Stimulated activated CD4-positive, alpha-beta T cell treated with anti-CD3 and anti-CD28 coated beads, Interleukin-1b, Interleukin-23, amount 100 ng/mL, for 24 hours (primary cell): ENCODE measurements at places on chromosomes 4 and X.

DNA sequence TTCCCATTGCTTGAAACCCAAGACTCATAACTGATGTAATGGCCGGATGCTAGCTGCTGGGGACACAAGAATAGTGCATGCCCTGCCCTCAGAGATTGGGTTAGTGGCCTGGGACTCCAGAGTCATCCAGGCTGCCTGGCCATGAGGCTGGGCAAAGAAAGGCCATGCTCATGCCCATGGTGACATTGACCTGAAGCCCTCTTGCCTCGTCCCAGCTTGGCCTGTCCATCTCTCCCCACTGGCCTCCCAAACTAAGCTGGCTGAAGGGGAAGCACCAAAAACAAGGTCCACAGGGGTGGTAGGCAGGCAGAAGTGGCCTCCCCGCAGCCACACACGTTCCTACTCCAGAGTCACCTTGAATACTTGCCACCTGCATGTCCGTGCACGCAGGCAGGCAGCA, 141.8 kb downstream of the EVC2 start:
- no peak for DNase-seq

GRCh38 chr4:39660045-39660444, 21.4 kb upstream of the SMIM14 start:
- no peak for DNase-seq

DNA sequence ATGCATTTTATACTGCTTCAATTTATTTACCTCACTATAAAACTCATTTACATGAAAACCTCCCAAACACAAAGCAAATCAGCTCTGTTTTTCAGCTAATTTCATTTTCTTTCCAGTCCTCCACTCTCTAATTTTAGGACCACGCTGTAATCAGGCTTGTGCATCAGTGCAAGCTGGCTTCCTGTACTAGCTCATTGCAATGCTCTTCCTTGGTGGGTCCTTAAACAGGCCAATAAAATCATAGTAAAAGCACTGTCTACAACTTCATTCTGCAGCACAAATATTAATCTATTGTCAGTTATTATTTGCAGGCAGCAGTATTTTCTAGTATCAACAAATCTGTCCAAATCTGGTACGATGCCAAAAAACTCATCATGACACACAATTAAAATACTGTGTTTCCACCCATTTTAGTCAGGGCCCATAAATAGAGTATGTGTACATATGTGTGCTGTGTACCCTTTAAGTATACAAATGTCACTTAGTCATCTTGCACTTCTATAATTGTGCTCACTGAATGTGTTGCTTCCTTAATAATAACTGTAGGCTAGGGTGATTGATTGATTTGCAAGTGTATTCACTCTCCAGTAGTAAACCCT, 178.2 kb upstream of the HCCS start:
- no peak for DNase-seq

- no peak for DNase-seq
These were observed 453.3 kb upstream of the HS3ST1 start for GRCh38 chr4:11881947-11882346.

DNA sequence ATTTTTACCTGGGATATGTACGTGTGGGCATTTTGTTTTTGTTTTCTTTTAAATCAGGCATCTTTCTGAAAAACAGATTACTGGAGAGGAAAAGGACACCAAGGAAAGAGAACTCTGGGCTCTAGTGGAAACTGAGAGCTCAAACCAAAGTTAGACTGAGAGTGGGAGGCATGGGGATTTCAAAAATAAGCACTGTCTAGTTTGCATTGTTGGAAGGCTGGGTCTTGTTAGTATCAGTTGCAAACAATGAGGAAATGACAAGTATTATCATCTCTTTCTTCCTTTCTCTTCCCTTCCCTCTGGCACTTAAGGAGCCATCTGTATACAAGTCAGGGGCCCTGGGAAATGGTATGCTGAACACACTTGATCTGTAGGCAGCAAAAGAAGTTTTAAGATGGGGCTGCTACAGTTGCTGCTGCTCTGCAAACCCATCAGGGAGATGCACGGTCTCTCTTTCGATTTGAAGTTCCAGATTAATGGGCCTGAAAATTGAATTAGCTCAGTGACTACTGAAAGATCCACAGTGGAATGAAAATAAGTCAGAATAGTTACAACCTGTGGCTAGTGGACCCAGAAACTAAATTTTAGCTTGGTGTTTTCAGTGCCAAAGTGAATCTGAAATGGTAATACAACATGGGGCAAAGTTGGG, 48.0 kb upstream of the GRXCR1 start:
- no peak for DNase-seq

DNA sequence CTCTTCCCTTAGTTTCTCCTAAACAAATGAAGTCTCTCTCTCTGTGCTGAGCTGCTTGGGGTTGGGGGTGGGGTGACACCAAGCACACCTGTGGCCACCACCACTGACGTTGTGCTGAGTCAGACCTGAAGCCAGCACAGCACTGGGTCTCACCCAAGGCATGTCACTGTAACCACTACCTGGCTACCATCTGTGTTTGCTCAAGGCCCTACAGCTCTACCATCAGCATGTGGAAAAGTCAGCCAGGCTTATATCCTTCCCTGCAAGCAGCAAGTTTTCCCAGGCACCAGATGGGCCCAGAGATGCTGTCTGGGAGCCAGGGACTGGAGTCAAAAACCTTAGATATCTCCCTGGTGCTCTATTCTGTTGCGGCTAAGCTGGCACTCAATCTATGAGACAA, 6.9 kb downstream of the CXCL10 start:
- no peak for DNase-seq

DNA sequence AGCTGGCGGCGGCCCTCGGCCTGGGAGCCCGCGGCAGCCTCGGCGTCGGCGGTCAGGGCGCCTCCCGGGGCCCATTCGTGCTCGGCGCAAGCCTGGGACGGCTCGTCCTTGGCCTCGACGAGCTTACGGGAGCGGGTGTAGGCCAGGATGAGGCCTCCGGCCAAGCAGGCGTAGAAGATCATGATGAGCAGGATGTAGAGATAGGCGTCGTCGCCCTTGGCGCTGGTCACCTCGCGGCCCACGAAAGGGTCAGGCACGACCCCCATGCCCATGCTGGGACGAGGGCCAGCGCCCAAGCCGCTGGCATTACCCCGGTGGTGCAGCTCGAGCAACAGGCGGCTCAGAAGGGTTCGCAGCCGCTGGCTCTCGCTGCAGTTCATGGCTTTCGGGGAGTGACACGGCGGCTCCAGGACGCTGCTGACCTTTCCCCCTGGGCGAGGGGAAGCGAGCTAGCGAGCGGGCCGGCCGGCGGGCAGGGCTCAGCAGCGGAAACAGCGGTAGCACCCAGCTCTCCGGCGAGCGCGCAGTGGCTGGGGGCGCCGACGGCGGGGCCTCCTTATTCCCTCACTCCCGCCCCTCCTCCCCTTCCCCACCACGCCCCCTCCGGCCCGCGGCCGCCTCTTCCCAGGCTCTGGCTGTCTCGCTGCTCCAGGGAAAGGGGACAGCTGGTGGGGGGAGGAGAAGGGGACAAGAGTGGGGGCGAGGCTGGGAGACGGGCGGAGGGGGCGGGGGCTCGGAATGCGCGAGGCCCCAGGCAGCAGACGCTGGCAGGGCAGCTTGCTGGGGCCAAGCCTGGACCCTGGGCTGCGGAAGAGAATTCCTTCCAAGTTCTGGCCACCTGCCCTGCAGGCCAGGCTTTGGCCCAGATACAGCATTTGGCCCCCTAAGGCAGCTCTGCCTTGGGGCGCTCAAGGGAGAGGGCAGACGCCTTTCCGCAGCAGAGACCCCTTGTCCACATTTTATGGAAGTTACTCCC, at the start of gene KCNE5:
Gene KCNE5 (minus strand): TSS at position 532 of the 976 bp plus-strand sequence. CDS start 152 bp downstream, at position 380.
- DNase-seq, result no peak

- no peak for DNase-seq
These were observed at the start of gene ANOS1 for GRCh38 chrX:8731559-8732395. ANOS1 (minus strand) TSS chrX:8732137; CDS start chrX:8732036, 101 bp downstream.

DNA sequence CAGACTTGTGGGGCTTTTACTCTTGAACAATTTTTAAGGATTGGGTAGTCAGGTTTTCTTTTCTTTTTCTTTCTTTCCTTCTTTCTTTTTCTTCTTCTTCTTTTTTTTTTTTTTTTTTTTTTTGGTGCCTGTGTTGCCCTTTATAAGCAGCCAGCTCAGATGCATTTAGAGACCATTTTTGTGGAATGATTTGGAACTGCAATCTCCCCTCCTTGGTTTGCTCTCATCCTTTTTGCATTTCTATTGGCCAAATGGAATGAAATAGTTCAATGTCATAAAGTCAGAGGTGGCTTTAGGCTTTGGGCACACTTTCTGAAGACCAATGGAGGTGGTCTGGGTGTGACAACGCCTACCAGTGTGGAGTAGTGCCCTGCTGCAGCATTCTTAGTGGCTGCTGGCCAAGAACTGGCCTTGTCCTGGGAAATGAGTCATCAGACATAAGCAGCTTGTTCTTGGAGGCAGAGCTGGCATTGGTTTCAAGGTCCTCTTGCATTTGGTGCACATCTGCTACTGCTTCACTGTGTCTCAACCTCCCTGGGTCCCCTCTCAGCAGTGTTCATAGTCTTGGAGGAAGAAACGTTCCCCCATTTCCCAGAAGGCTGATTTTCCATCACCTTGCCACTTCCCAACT, 84.5 kb downstream of the CT47B1 start:
- DNase-seq, result no peak

DNA sequence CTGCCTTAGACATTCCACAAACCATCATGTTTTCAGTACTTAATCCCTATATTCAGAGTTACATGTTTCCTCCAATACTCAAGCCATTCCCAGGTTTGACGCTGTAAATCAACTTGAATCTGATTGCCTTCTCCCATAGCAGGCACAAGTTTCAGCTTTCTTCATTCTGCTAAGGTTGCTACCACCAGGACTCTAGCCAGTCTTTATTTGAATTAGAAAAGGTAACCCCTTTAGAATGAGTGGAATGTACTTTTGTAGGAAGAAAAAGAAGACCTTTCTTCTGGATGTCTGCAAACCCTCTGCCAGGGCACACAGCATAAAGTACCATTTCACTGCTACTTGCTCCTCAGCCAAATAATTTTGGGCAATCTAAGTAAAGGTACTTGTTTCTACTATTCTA, 10.7 kb upstream of the RBMXL3 start:
- DNase-seq, result no peak

DNA sequence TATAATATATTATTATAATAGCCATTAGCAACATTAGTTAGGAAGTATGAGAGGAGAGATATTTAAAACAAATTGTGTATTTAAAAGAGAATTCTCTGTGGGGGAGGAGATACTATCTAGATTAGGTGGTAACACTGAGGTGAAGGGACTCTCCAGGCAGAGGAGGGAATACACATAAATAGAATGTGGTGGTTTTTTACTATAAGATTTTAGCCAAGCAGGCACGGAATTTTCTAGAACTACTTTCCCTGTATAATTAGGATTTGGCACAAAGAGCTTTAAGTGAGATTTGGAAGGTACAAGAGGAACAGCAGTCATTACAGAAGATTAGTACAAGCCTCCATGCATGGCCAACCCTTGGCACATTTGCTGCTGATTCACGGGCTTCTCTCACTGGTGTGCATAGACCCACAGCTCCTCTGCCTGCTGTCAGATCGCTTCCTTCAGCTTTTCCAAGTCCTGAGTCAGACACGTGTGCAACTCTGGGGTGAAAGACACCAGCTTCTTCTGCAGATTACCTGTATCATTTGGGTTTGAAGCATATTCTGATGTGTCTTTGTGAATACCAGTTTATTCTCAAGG, 685.5 kb downstream of the KCTD8 start:
- DNase-seq, result no peak

DNA sequence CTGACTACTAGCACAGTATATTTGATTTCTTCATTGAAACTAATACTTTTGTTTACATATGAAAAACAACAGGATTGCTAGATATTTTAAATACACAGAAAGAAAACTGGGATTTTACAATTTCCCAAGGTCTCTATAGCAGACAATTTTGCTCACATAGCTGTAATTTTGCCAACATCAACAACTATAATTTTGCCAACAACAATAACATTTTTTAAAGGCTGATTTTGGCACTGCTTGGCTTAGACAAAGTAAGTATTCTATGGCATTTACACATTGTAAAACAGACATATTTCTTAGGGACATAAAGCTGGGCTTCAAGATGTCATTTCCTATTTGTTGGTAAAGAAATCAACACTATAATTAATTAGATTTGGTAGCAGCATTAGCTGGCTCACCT, 922.1 kb downstream of the RAB28 start:
- DNase-seq, result no peak

- no peak for DNase-seq
These were observed 8.8 kb downstream of the NHSL2 start for GRCh38 chrX:71919431-71919830.

- DNase-seq, result no peak
These were observed 10.8 kb downstream of the CTAG1A start for GRCh38 chrX:154595559-154596249.

DNA sequence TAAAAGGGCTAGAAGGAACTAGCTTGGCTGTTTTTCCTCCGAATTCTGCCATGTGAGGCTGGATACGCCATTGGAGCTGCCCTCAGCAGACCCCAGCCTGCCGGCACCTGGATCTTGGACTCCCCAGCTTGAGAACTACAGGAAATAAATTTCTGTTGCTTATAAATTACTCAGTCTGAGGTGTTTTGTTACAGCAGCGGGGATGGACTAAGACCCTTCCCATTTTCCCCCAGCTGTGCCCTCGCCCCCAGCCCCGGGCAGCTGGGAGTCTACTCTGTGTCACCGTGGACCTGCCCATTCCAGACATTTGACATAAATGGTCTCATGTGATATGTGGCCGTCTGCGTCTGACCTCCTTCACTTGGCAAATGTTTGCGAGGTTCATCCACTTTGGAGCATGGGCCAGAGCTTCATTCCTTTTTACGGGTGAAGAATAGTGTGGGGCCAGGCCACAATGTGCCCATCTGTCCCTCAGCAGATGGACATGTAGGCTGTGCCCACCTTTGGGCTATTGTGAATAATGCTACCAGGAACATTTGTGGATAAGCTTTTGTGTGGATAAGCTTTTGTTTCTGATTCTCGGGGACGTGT, 30.7 kb upstream of the SPON2 start:
- no peak for DNase-seq

DNA sequence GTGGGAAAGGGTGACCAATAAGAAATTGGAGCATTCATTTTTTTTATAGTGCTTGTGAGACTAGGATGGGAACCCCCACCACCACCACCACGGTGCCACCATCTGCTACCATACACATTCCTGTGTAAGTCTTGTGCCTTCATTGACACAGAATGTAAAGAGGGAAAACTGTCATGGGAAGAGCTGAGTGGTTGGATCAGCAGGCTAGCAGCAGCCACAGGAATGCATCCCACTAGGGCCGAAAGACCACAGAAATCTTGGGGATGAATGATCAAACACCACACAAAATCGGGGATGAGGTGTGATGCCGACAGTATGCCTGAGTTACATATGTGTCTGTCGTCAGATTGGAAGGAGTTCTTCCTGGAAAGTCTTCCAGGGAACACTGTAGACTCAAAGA, 69.2 kb downstream of the SRPX start:
- DNase-seq, result no peak

DNA sequence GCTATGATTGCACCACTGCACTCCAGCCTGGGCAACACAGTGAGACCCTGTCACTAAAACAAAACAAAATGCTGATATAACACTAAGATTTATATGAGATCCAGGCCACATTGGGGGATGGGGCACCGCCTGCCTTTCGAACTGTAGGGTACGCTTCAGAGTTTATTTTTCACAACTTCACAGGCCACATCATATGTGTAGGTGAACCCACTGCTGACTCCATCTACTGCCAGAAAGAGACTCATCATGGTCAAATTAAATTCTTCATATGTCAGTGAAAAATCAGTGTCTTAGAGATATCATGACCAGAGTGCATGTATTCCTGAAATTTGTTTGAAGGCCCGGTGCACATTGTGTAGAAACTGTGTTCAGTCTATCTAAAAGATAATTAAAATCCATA, 121.8 kb downstream of the GPR143 start:
- DNase-seq, result no peak
